ENCODE measurements at places on chromosomes 2 and 18.

- no peak for DNase-seq
- H3K27me3 ChIP-seq = no peaks in the 10 kb centered on the region
- H3K36me3 ChIP-seq = no peaks in the 10 kb centered on the region
- H3K4me3 ChIP-seq = no peak overlapping the region
These were observed 79.4 kb upstream of the ARHGAP28 start for GRCh38 chr18:6650127-6650507.

- no peaks in the 10 kb centered on the region for H3K27me3 ChIP-seq
- no peaks in the 10 kb centered on the region for H3K4me1 ChIP-seq
- H3K27ac ChIP-seq = no peak overlapping the region
- no peak for DNase-seq
- no peak overlapping the region for H3K4me3 ChIP-seq
These were observed 646.7 kb upstream of the CDH2 start for GRCh38 chr18:28823506-28824182.

DNA sequence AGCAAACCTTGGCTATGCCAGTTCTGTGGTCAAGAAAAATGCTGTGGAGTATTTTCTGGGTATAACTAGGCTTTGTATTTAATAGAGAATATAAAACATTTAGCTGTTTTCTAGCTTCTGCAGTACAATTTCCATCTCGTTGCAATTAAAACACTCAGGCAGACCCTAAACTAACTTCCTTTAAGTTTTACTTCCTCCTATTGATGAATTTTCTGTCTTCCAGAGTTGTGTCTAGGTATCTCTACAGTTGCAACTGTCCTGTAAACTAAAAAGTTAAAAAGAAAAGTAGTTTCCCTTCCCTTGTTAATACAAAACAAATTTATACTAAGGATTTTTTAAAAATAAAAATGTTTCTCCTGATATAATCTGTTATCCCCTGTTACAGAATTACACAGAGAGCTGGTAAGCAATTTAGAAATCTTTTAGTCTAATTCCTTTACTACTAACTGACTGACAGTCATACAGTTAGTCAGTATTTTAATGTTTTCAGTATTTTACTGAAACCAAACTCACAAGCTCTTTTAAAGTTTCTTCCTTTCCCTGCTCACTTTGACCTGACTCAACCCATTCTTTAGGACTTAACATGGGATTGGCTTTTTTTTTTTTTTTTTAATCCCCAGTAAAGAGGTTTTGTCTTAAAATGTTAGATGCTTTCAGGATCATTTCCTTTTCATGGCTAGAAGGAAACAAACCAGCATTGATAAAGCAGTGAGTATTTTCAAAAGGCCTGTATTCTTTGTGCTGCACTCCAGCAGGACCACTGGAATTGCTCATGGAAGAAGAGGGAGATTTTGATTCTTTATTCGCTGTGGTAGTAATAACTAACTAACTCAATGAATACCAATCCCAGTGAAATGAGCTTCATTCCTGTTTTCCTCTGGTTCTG, 22.9 kb downstream of the ITGAV start:
- H3K4me1 ChIP-seq = peaks cover 7% of the 10 kb centered on the region
- H3K36me3 ChIP-seq = no peaks in the 10 kb centered on the region
- no peaks in the 10 kb centered on the region for H3K27me3 ChIP-seq
- no peak overlapping the region for H3K4me3 ChIP-seq
- H3K27ac ChIP-seq = no peak overlapping the region

DNA sequence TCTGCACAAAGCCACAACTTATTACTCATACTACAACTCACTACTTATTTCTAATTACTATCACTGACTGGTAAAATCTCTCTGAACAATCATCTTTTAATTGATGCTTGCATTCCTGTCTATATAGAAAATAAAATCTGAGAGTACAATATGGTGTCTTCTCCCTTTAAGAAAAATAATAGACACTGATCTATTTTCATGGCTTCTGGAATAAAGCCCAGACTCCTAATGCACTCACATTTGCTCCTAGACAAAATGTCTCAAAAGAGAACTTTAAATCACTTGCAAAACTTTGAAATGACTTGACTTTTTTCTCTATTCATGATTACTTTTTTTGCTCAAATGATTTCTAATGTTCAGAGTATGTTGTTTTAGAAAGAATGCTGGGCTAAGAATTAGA, 28.7 kb downstream of the ESCO1 start:
- no peak overlapping the region for H3K27ac ChIP-seq
- H3K27me3 ChIP-seq = no peaks in the 10 kb centered on the region
- H3K4me1 ChIP-seq = peaks cover 2% of the 10 kb centered on the region
- DNase-seq = no peak
- no peaks in the 10 kb centered on the region for H3K36me3 ChIP-seq

- H3K27ac ChIP-seq = no peak overlapping the region
- no peaks in the 10 kb centered on the region for H3K4me1 ChIP-seq
- no peaks in the 10 kb centered on the region for H3K27me3 ChIP-seq
- no peak for DNase-seq
- no peaks in the 10 kb centered on the region for H3K36me3 ChIP-seq
These were observed 89.1 kb downstream of the FIGN start for GRCh38 chr2:163646687-163647086.

DNA sequence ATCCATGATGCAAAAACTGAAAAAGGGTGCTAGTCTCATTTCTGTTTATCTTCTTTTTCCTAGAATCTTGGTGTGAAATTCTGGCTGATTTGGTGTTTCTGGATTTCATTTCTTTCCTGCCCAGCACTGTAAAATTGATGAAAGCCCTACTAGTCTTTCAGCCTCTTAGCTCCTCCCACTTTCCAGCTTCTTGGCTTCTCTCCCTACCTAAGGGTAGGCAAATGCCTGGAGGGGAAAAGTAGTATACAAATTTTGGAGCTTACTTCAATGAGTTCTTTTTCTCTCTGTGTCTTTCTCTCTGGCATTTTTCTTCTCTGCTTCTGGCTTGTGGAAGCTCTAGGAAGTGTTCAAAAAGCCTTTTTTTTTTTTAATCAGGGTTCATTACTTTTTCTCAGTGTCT, 160.5 kb downstream of the XIRP2 start:
- no peaks in the 10 kb centered on the region for H3K27me3 ChIP-seq
- no peaks in the 10 kb centered on the region for H3K4me1 ChIP-seq
- no peak for DNase-seq
- H3K4me3 ChIP-seq = no peak overlapping the region

DNA sequence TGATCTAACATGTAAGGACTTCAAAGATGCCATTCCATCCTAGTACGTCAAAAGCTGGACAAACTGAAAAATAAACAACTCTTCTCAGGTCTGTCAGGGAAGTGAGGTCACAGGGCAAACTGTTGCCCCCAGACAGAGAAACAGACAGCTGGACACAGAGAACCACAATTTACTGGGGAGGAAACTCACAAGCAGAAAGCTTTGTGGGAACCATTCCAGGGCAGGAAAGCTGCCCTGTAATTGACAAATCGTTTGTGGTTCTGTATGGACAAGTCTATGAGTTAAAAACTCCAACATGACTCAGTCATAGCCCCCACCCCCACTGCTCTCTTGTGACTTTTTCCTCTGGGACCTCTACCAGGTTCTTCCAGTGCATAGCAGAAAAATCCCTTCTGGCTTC, 28.4 kb downstream of the MCEE start:
- H3K27ac ChIP-seq = no peak overlapping the region
- no peak for DNase-seq
- H3K4me3 ChIP-seq = no peak overlapping the region
- no peaks in the 10 kb centered on the region for H3K4me1 ChIP-seq
- no peaks in the 10 kb centered on the region for H3K36me3 ChIP-seq

GRCh38 chr2:98892871-98893270, 43.2 kb downstream of the CRACDL start:
- no peak overlapping the region for H3K4me3 ChIP-seq
- DNase-seq = no peak
- no peaks in the 10 kb centered on the region for H3K27me3 ChIP-seq
- H3K4me1 ChIP-seq = no peaks in the 10 kb centered on the region
- H3K27ac ChIP-seq = no peak overlapping the region

DNA sequence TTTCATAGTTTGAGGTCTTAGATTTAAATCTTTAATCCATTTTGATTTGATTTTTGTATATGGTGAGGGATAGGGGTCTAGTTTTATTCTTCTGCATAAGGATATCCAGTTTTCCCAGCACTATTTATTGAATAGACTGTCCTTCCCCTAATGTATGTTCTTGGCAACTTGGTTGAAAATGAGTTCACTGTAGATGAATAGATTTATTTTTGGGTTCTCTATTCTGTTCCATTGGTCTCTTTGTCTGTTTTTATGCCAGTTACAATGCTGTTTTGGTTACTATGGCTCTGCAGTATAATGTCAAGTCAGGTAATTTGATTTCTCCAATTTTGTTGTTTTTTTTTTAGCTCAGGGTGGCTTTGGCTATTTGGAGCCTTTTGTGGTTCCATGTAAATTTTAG, 5.9 kb downstream of the FAM171B start:
- H3K4me3 ChIP-seq = no peak overlapping the region
- no peak for DNase-seq
- no peaks in the 10 kb centered on the region for H3K4me1 ChIP-seq
- no peaks in the 10 kb centered on the region for H3K27me3 ChIP-seq
- no peaks in the 10 kb centered on the region for H3K36me3 ChIP-seq

DNA sequence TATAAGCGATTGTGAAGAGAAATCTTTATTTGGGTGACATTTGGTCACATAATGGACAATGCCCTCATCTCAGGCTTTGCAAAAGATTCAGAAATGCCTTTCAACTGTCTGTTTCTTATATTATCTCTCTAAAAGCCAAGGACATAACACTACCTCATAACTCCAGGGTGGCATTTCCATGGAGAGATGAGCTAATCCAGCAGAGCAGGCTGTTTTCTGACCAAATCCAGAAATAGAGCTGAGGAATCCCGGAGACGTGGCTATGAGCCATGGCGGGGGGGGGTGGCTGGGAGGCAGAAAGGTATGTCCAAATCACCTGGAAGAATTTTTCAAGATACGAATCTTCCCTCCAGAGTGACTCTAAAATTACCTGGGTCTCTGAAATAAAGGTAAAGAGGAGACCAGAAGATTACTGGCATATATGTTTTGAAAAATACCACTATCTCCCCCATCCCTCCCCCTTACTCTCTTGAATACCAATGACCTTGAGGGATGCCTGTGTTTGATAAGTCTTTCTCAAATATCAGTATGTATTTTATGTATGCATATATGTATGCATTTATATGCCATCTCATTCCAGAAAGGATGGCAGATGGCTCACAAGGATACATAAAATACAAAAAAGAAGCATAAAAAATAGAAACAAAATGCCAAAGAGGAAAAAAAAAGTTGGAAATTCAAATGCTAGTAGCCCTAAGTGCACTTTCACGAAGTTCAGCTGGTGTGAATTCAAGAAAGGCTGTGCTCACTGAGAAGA, 296.0 kb upstream of the MGAT5 start:
- no peak overlapping the region for H3K27ac ChIP-seq
- H3K4me3 ChIP-seq = no peak overlapping the region
- no peaks in the 10 kb centered on the region for H3K27me3 ChIP-seq
- DNase-seq = no peak

- peaks cover 10% of the 10 kb centered on the region for H3K4me1 ChIP-seq
- no peaks in the 10 kb centered on the region for H3K36me3 ChIP-seq
- H3K27ac ChIP-seq = no peak overlapping the region
- H3K27me3 ChIP-seq = no peaks in the 10 kb centered on the region
These were observed 51.8 kb downstream of the MERTK start for GRCh38 chr2:111950236-111950635.

- no peaks in the 10 kb centered on the region for H3K27me3 ChIP-seq
- peak within 1 kb of the TSS; percentile 80 for H3K27ac ChIP-seq
- peak; percentile 47 for DNase-seq
- H3K36me3 ChIP-seq = no peaks in the 10 kb centered on the region
- peak within 1 kb of the TSS; percentile 85 for H3K4me3 ChIP-seq
These were observed at the start of gene ADGRF3 for GRCh38 chr2:26346454-26347053. Gene ADGRF3, minus strand, starts transcription at chr2:26346789. Its CDS starts 555 bp downstream, at chr2:26346234.

DNA sequence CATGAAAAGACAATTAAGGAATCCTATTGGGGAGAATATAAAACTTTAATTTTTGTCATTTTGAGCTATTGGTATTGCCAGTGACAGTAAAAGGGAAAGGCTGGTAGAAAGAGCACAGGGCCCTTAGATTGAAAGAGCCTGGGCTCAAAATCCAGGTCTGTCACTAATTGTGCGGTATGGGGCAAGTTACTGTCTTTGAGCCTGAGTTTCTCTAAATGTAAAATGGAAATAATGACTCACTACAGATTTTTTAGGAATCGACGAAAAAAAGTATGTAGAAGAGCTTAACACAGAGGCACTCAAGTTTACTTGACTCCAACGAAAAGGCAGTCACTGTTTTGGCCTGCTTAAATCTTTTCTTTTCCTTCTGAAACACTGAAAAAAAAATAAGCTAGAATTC, 7.0 kb downstream of the NDUFV2 start:
- no peak for DNase-seq
- no peaks in the 10 kb centered on the region for H3K27me3 ChIP-seq
- peaks cover 15% of the 10 kb centered on the region for H3K4me1 ChIP-seq
- no peaks in the 10 kb centered on the region for H3K36me3 ChIP-seq
- no peak overlapping the region for H3K4me3 ChIP-seq

DNA sequence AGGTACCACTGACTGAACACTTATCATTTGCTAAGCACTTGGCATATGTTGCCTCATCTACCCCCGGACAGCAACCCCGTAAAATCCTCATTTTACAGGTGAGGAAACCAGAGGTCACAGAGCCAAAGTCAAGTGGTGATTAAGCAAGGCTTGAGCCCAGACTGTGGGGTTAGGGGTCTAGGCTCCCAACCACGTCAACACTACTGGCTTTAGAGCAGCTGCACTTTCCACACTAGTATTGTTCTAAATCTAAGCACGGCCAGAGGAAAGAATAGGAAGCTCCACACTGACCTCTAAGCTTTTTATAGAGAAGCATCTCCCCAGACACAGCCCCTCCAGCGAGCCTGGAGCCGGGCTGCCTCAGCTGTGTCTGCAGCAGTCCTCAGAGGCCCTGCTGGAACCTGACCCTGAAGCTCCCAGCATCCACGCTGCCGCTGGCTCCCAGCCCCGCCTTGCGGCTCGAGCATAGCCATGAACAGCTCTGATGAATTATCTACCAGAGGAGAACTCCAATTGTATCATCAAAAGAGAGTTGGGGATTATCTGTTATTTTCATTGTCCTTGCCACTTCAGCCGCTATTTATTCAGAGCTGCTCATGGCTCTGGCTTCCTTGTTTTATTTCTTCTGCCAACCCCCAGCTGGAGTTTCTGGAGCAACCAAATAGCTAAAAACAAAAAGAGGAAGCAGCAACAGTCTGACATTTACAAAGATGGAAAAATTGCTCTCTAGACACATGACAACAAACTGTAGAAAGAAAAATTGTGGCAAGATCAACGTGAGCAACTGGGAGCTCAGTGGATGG, 62.2 kb upstream of the RTN4 start:
- peak; percentile 91 for DNase-seq
- no peaks in the 10 kb centered on the region for H3K36me3 ChIP-seq
- no peak overlapping the region for H3K4me3 ChIP-seq
- H3K27me3 ChIP-seq = no peaks in the 10 kb centered on the region
- H3K27ac ChIP-seq = peak overlapping the region; percentile 31

DNA sequence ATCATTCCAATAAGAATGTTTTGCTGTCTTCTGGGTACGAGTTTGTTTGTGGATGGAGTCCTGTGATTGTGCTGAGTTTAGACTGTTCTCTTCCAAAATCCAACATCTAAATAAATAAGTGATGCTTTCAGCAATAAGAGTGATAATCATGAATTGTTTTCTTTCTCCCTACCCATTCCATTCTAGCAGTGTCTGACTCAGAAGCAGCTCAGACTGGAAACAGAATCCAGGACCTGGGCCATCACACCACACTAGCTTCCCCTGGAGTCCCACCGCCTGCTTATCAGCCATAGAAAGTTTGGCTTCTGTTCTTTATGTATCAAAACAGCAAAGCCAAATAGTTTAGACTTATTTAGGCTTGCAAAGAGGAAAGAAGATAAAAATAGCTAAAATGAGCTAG, 76.4 kb upstream of the CNGA3 start:
- no peaks in the 10 kb centered on the region for H3K36me3 ChIP-seq
- peak overlapping the region; percentile 21 for H3K27ac ChIP-seq
- no peak overlapping the region for H3K4me3 ChIP-seq

GRCh38 chr2:179467111-179467510, 202.5 kb upstream of the SESTD1 start:
- no peaks in the 10 kb centered on the region for H3K36me3 ChIP-seq
- H3K27me3 ChIP-seq = no peaks in the 10 kb centered on the region
- H3K4me1 ChIP-seq = no peaks in the 10 kb centered on the region
- no peak overlapping the region for H3K27ac ChIP-seq
- DNase-seq = no peak

Data from ovary (tissue), 10 donors.